Glomerular endothelial cell (primary cell): ENCODE measurements at places on chromosomes 5 and 9. TPM values are rescaled to one million over a fixed set of nuclear protein-coding genes. Genes with fewer than 3 reads are reported as not detected.

ABLIM3 gene
- total RNA-seq = 57.9 and 60.4 TPM in 2 replicates

SLC36A2 gene
- not detected in 2 replicates for total RNA-seq

LCN15 gene
- 0.29 TPM in 1 of 2 replicates, not detected in the other for total RNA-seq

HSPB3 gene
- not detected in 2 replicates for total RNA-seq

ATP10B gene
- total RNA-seq = under 0.01 TPM in 1 of 2 replicates, not detected in the other

ELOVL7 gene
- 0.73 TPM in 1 of 2 replicates, not detected in the other for total RNA-seq

RNF180 gene
- total RNA-seq = 4.7 and 10.3 TPM in 2 replicates

ENC1 gene
- 116 and 155 TPM in 2 replicates for total RNA-seq

GFPT2 gene
- total RNA-seq = 10.2 and 13.2 TPM in 2 replicates

NTRK2 gene
- total RNA-seq = 0.35 and 0.97 TPM in 2 replicates

DCAF12 gene
- total RNA-seq = 25.0 and 25.3 TPM in 2 replicates

GAS1 gene
- 2.3 and 5.0 TPM in 2 replicates for total RNA-seq

TAF11L4 gene
- not detected in 2 replicates for total RNA-seq

TMEM174 gene
- not detected in 2 replicates for total RNA-seq

PPIC gene
- total RNA-seq = 34.0 and 57.3 TPM in 2 replicates

GABBR2 gene
- total RNA-seq = 1.0 and 3.3 TPM in 2 replicates

GFRA3 gene
- not detected in 2 replicates for total RNA-seq

RPS23 gene
- 1,829 and 3,657 TPM in 2 replicates for total RNA-seq

PCSK1 gene
- 2.5 and 6.2 TPM in 2 replicates for total RNA-seq

PIP5K1B gene
- total RNA-seq = 0.23 and 0.29 TPM in 2 replicates

NEURL1B gene
- total RNA-seq = 15.2 and 19.4 TPM in 2 replicates

CDH6 gene
- total RNA-seq = 6.7 and 22.1 TPM in 2 replicates

PDCD1LG2 gene
- 20.4 and 27.0 TPM in 2 replicates for total RNA-seq

ORM2 gene
- not detected in 2 replicates for total RNA-seq

GDNF gene
- 0.10 TPM in 1 of 2 replicates, not detected in the other for total RNA-seq

IL13 gene
- not detected in 2 replicates for total RNA-seq

PLPP1 gene
- 33.6 and 36.5 TPM in 2 replicates for total RNA-seq
